ENCODE measurements at places on chromosomes 11 and 22.

GRCh38 chr11:15379483-15379882 is 264.8 kb downstream of the INSC start:
- DNase-seq: no peak

GRCh38 chr22:23263651-23264555 is 83.6 kb downstream of the BCR start:
- DNase-seq: no peak

- DNase-seq: no peak
Observed at GRCh38 chr11:86698639-86699038, 26.2 kb upstream of the ME3 start.

DNA sequence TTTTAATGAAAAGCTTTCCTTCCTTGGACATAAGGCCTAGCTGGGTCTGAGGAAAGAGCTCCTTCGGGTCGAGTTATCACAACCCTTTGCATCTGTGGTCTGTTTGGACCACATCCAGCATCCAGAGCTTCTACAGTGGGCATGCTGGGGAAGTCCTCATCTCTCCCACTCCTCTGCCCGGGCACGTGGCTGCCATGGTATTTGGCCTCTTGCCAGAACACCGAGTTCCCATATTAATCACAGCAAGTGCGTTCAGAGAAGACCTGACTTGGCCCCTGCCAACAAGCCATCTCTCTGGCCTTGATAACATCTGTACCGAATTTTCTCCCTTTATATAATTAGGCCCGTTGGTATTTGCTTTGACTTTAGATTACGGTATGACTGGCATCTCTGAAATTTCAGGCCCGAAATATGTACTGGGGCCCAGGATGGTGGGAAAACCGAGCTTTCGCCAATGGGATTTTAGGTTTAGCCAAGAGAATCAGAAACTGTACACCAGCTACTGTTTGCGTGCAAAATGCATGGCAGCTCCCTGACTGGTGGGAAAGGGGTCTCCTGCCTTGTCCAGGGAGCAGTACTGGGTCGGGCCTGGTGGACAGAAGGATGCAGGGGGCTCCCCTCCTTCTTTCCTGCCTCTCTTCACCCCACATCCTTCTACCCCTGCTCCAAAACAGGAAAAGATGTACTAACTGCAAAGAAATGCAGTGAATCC is 90.0 kb downstream of the MICAL2 start:
- DNase-seq: no peak

- DNase-seq: no peak
Observed at GRCh38 chr11:15055620-15056356, 17.6 kb upstream of the CALCB start.

GRCh38 chr22:23677701-23677995 is 13.2 kb upstream of the RGL4 start:
- no peak for DNase-seq

GRCh38 chr22:43424666-43425630 is 13.1 kb downstream of the MPPED1 start:
- DNase-seq: no peak

GRCh38 chr11:4991060-4991459 is 3.6 kb upstream of the OR51L1 start:
- DNase-seq: no peak

DNA sequence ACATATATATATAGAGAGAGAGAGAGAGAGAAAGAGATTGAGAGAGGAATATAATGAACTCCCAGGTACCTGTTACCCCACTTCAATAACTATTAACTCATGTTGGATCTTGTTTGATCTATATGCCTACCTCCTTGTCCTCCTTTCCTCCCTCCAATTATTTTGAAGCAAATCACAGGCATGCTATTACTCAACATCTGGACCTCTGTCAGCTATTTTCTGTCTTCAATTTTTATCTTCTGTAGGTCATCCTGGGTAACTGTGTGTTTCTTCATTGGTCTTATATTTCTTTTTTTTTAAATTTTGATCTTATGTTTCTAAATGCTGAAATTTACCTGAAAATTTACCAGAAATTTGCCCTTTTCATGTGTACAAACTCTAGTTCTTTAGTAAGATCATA is 24.8 kb downstream of the UVRAG start:
- no peak for DNase-seq

DNA sequence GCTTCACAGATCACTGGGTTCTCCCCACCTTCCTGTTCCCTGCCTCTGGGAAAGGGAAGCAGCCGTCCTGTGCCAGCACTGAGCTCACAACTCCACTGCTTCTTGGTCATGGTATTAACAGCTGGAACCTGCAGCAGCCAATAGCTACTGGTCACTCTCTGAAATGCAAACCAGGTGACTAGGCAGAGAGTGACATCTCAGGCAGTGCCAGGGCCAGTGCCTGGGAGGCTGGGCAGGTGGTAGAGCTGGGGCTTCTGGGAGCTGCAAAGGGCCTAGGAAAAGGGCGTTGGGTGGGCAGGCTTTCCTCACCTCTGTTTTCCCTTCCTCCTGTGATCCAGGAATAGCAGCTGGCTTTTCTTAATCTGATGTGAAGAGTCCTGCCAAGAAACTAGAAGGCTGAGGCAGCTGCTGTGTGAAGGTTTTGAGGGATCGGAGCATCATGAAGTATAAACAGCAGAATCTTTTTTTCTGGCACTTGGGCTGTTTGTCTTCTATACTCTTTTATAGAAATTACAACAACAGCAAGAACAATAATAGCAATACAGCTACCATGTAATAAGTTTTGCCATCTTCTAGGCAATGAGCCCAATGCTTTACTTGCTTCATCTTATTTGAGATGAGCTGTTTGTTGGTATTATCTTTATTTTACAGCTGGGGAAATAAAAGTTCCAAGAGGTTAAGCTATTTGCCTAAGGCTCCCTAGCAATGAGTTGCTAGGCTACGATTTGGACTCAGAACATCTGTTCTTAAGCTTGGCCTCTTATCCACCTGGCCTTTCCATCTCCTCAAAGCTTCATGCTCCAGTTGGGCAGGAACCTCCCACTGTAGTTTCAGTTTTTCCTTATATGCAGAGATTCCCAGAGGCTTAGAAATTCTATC is 22.0 kb upstream of the CD44 start:
- no peak for DNase-seq

GRCh38 chr11:2215561-2216399 is 44.2 kb upstream of the TH start:
- no peak for DNase-seq

DNA sequence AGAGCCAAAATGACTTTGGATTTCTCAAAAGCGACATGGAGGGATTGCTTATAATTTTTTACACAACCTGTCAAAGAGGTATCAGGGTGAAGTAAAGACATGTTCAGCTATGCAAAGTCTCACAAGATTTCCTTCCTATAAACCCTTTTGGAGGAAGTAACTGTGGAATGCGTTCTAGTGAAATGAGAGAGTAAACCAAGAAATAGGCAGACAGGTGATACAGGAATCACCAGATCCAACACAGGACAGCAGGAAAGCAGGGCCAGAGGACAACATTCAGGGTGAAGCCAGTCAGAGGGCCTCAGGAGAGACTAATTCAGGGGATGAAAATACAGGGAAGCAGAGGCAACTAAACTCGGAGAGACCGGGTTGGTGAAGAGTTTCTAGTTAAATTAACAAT is 90.4 kb upstream of the MTNR1B start:
- no peak for DNase-seq

DNA sequence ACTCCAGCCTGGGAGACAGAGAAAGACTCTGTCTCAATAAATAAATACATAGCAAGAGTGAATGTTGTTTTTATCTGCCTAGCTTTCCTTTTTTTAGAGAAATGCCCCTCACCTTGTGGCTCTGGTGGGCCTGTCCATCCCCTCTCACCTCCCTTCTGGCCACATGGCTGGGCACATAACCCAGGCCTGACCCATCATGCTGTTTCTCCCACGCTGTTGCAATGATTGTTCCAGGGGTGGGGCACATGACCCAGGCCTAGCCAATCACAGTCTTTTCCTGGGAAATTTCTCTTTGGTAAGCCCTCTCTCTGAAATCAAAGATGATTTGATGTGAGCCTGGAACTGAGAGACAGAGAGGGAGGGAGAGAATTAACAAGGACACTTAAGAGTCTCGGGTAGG is 5.5 kb upstream of the CYTH4 start:
- no peak for DNase-seq

DNA sequence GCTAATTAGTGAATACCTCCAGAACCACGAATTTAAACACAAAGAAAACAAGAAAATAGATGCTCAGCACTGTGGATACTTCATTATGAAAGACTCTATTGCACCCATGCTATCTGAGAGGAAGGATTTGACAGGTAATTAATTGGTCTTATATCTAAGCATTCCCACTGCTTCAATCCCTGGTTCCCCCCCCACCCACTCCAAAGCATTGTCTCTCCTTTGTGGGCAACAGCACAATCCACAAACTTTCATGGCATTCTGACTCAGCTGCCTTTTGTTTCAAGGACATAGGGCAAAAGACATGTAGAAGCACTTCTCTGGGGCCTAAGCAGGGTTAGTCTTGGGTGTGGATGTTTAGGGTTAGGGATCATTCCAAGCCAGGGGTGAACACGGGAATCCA is 551.4 kb downstream of the BUD13 start:
- no peak for DNase-seq

- DNase-seq: no peak
Observed at GRCh38 chr11:376531-377173, 7.4 kb downstream of the B4GALNT4 start.

DNA sequence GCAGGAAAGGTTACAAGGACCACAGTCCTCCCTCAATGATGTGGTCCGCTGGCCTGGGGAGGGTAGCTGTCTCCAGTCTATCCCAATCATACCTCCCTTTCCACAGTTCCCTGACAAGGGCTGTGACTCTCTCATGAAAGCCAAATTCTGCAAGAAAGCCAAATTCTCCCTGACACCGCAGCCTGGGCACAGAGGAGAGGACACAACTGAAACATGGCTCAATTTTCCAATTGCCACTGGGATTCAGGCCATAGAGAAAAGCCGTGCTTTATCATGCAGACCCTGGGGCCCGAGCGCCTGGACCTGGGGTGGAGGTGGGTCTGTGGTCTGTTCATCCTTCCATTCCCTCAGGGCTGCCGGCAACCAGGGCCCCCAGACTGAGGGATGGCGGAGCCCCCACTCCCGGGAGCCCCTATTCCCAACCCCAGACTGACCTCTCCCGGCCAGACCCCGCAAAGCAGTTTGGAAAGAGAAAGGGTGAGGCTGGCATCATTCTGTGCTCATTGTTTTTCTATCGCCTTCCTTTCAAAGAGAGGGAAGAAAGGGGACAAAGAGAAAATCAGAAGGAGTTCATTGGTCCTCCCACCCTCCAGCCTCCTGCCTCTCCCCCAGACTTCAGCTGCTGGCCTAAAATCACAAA is 239.5 kb downstream of the BUD13 start:
- DNase-seq: no peak

DNA sequence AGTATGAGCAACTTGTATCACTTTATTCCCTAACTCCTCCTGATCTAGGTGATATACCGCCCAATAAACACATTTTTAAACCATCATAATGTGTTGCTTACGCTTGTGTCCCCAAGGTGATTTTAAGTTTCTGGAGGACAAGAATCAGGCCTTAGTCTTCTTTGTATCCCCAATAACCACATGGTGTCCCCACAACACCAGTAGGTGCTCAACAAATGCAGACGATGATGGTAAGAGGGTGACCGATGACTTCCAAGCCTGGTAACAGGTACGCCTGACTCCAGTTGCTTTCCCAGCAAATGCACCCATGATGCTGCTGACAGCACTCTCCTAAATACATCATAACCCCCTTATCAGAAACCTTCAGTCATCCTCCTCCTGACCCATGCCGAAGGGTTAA is 64.2 kb downstream of the EFCAB6 start:
- no peak for DNase-seq

All from SHP77 treated with DMSO at 0.1 percent for 48 hours (cell line).